ENCODE measurements at places on chromosomes 5 and 9.

- DNase-seq = no peak
Observed at GRCh38 chr9:111298111-111298510, 31.9 kb downstream of the OR2K2 start.

DNA sequence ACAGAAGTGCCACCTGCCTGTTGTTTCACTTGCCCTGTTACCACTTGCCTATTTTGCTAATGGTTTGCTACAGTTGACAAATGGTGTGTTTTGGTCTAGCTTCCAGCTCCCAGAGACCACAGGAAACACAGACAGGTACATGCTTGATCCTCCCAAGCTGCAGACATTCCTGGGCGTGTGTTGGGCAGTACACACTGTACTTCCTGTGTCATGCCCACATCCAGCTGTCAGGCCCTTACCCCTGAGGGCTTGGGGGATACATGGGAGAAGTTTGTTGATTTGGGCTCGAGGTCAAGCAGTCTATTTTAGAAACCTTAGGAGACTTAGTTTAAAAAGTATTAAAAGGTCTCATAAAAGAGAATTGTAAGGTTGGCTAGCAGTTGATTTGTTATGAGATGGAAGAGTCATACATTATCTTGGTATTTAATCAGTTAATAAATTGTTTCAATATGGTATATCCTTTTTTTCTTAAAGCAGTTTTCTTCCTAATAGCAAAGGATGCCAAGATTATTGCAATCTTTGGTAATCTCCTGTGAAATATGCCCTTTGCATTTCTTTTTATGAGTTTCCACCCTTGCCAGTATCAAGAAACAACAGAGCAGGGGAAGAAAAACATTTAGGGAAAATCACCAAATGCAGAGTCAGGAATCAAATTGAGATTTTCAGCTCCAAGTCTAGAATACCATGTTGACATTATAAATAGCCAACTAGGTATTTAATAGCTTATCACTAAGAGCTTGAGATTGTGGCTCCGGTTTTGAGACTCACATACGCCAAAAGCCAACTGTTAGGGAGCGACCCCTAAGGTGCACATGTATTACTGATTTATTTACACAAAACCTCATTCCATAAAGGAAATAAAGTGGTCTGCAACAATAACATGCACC, 52.3 kb upstream of the CD180 start:
- peak; percentile 31 for DNase-seq

DNA sequence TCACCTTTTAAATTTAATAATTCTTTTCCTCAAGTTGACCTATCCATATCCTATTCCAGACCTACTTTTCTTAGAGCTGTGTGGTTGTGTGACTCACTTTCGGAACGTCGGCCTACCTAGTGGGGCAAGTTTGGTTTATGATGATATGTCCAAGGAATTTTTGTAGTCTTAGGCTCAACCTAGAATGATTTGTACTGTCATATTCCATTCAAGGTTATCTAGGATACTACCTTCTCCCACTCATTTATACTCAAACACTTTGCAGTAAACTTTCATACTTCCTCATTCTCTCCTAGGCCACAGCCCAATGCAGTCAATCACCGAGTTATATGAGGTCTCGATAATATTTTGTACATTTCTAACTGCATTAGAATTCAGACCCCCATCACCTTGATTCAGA, 61.9 kb downstream of the PIK3R1 start:
- DNase-seq = peak; percentile 81

- DNase-seq = no peak
Observed at GRCh38 chr5:85604378-85604777, 1013.4 kb upstream of the COX7C start.

- no peak for DNase-seq
Observed at GRCh38 chr5:1804001-1804690, 2.9 kb downstream of the NDUFS6 start.

GRCh38 chr5:14185326-14186058, 42.4 kb downstream of the TRIO start:
- DNase-seq = peak; percentile 87

- DNase-seq = no peak
Observed at GRCh38 chr5:96903300-96903699, 27.0 kb downstream of the ERAP2 start.

DNA sequence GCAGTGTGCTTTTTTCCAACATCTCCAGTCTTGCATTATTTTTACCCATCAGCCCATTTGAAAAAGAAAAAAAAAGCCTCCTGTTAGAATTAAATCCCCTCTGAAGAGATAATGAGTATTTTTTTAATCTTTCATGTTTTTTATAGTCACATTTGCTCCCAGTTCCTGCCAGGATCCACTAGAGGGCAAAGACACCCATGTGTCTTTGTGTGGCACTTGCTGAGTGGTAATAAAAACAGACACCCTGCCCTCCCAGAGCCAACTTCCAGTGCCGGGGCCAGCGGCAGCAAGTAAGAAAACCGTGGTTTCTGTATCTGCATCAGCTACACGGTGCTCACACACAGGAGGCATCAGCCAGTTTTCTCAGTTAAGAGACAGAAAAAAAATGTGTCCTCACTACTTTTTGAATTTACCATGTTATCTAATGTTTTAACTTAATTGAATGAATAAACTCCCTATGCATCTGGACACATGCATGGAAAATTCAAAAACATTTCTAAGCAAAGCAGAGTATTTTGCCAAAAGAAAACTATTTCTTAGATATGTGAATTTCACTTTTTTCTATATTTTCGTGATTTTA, 70.2 kb upstream of the PLEKHG4B start:
- DNase-seq = peak; percentile 8

DNA sequence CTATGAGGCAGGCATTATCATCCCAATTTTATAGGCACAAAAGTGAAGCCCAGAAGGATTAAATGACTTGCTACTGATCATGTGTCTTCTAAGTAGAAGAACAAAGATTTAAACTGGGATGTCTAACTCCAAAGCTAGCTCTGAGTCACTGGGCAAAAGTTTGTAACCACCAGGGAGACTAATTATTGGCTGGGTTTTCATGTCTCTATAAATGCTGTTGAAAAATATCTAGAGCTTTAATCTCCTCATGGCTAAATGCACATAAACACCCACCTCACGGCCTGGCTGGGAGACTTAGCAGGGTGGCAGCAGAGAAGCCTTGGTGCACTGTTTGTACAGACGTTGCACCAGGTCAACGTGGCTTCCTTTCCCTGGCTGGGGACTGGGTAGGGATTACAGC, 144.6 kb downstream of the MELK start:
- no peak for DNase-seq

- DNase-seq = no peak
Observed at GRCh38 chr5:38529955-38530646, 26.3 kb downstream of the LIFR start.

- DNase-seq = peak; percentile 41
Observed at GRCh38 chr9:120616966-120617935, 37.3 kb upstream of the CDK5RAP2 start.

- DNase-seq = peak; percentile 72
Observed at GRCh38 chr9:114291064-114291474, 31.8 kb upstream of the ORM1 start.

GRCh38 chr9:13990994-13991393, 322.9 kb downstream of the NFIB start:
- DNase-seq = no peak

GRCh38 chr9:14578030-14578429, 115.2 kb downstream of the ZDHHC21 start:
- DNase-seq = no peak

GRCh38 chr5:73312146-73312871, 136.3 kb downstream of the FOXD1 start:
- peak; percentile 99 for DNase-seq

DNA sequence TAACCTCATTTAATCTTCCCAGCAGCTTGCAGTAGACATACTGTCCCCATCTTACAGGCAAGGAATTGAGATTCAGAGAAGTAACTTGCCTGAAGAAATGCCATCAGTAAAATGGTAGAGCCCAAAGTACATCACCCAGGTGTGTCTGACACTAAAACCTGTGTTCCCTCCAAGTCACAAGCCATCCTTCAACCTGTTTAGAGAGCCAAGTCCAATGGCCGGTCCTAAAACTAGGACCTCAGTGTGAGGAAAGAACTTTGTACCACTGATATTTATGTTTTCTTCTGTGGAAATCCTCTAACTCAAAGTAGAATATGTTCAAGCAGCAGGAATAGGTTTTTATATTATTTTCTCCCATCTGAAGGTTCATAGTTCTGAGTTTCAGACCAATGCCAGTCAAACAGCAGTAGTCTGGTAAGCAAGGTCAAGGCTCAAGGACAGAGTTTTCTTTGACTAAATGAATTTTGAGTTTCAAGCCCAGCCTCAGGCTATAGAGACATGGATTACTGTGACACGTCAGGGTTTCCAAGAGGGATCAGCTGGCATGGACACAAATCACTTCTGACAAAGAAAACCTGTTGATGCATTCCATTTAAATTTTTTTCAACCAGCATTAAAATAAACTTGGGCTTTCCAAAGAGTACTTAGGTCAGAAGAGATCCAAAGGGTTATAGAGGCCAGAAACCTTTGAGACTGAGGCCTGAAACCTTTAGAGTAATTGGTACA, 80.9 kb upstream of the PLPP6 start:
- DNase-seq = no peak

DNA sequence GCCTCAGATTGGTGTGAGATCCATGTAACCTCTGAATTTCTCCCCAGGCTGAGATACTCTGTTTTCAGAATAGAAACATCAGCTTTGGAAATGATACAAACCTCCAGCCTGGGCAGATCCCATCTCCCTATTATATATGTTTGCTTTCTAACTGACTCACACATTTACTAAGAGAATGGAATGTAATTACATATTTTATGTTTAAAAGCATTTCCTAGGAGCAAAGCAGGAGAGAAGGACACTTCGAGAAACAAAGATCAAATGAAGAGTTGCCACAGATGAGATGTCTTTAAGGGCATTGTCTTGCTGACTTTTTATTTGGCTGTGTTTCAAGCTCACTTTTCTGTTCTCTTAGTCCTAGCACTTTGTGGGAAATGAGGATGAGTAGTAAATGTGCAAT, 96.3 kb downstream of the CDH18 start:
- DNase-seq = peak; percentile 77

DNA sequence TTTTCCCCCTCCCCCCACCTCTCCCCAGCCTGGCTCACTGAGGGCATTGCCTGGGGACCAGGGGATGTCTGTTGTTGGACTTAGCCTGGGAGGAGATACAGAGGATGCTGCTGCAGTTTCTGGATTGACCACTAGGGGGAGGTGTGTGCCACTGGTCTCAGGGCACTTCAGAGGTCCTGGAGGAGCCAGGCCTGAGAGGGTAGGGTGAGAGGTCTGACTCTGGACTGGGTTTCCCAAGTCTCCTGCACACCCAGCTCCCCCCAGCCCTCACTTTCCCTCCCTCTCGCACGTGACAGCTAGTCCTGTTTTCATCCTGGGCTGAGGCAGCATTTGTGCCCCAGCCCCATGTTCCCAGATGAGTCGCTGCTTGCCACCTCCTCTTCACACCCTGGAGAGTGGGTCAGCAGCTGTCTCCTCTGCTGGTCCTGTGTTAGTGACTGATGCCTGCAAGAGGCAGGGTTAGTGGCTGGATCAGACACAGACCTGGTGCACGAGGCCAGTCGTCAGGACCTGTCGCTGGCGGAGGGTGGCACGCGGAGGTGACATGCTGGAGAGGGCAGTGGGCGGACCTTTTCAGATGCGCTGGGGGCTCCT, 4.4 kb downstream of the IL3 start:
- peak; percentile 61 for DNase-seq

DNA sequence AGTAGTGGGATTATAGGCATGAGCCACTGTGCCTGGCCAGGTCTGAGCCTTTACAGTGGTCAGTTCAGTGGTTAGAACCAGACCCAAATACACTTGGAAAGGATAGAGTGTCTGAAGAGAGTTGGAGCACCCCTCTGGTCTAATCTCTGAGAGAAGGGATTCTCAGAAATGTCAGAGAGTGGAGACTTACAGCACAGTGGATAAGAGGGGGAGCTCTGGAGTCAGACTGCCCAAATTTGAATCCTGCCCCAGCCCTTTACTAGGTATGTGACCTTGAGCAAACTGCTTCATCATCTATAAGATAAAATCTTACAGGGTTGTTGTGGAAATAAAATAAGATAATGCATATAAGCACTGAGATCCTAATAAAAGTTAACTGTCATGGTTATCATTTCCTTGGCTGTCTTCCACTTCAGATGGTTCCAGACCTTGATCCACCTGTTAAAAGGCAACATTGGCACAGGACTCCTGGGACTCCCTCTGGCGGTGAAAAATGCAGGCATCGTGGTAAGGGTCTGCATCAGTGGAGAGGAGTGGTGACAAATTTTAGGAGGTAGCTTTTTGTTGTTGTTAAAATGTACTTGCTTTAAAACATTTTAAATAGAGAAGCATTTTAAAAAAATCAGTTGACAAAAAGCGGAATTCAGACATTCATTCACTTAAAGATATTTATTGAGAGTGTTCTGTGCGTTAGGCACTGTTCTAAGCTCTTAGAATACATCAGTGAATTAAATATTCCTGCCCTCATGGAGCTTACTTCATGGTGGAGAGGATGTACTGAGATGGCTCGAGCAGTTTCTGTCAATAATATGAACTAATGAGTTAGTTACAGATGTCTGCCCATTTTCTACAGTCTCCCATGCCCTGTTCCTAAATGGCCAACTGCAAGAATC, 16.0 kb downstream of the SLC36A1 start:
- DNase-seq = no peak

- DNase-seq = no peak
Observed at GRCh38 chr9:136147890-136148714, 29.4 kb upstream of the TMEM250 start.

DNA sequence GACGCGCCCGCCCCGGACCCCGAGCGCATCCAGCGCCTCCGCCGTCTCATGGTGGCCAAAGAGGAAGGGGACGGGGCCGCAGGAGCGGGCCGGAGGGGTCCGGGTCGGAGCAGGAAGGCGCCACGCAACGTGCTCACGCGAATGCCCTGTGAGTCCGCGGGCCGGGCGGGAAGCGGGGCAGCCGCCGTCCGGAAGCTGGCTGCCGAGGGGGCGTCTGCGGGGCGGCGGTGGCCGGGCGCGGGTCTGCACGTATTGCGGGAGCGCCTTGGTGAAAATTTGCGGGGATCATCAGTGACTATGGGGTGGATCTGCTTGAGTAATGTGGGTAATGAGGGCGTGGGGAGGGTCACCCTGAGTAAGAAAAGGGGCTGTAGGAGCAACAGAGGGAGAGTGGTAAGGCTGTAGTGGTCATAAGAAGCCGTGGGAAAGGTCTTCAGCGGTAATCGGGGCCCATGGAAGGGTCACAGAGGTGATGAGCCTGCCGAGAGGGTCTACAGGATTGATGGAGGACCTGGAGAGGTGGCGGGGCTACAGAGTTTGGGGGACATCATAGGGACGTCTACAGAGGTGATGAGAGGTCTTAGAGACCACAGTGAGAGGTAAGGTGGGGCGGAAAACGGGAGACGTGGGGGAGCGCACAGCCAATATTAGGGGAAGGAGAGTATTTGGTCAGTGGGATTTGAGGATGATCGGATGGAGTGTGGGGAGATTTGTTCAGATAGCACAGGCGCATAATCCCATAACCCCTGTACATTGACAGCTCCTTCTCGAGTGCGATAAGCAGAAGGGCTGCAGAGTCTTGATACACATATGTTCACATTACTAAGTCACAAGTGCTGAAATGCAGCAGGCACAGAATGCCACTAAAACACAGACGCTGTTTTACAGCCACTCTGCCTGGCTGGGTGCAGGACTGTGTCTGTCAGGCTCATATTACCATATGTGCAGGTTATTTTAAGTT, 819 bp downstream of the LSM11 start:
- no peak for DNase-seq

All from fibroblast of upper back skin (primary cell).